ENCODE measurements at places on chromosomes 3 and 15.

DNA sequence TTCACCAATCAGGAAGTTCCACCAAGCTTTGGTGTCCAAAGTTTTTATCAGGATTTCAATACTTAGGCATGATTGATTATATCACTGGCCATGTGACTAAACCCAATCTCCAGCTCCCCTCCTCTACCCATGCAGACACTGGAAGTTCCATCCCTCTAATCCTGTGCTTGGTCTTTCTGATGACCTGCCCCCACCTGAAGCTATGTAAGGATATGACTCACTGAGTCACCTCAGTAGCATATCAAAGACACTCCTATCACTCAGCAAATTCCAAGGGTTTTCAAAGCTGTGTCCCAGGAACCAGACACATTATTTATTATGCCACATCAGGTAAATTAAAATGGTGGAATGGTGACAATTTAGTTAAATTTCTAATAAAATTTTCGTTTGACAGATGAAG lies 158.9 kb downstream of the TAFA4 start:
- no peak for DNase-seq

- DNase-seq = no peak
Measured at GRCh38 chr15:56528136-56528535, 63.2 kb upstream of the MNS1 start.

GRCh38 chr15:92124657-92125010 lies 269.0 kb upstream of the ST8SIA2 start:
- DNase-seq = no peak

GRCh38 chr3:37227870-37228549 lies 53.6 kb upstream of the LRRFIP2 start:
- no peak for DNase-seq

GRCh38 chr3:29889215-29889614 lies 608.3 kb downstream of the RBMS3 start:
- DNase-seq = no peak

GRCh38 chr3:124051636-124052035 lies 59.7 kb upstream of the ROPN1 start:
- DNase-seq = no peak

DNA sequence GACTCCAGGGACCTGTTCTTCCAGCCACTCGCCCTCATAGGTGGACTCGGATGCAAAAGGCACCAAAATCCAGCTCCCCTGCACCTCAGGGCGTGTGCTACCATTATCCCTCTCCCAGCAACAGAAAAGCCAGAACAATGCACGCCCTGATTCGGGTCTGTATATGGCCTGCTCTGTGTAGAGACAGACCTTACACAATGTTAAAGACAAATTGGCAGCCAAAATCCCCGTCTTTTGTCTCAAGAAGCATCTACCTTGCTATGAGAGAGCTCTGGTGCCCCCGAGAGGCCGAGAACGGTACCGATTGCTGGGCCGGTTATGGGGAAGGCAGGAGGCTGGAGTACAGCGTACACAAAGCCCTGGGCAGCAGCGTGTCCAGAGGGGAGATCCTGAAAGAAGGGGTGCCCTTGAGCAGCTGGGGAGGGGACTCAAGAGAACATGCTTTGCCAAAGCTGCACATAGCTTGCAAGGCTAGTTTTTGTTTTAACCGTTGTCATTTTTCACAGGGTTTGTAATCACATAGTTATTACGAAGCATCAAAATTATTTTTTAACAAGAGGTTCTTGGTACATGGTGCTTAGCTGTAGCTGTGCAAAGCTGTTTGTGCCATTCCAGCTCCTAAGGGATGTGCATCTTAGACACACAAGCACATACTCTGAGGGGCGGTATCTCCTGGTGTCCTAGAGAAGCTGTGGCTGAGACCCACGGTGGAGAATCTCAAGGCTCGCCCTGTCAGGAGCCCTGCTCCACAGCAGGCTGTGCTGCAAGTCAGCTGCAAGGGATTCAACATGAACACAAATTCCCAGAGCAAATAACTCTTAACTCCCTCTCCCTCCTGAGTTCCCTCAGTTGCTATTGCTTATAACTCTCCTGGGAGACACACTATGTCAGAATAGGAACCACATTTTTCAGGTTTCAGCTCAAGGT lies 461.5 kb upstream of the PPP2R3A start:
- no peak for DNase-seq

DNA sequence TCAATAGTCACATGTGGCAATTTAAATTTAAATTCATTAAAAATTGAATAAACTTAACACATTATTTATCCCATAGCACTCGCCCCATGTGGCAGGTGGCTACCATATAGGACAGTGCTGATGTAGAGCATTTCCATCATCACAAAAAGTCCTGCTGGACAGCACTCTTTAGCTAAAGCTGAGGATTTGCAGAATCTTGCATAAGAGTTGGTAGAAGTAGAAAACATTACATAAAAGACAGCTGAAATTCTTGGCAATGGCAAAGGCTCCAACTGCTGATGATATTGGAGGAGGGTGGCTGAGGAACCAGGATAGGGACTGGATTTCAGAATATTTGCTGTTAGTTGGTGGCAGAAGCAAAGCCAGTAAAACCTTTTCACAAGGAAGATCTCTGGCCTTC lies 230.7 kb upstream of the SATB1 start:
- DNase-seq = no peak

DNA sequence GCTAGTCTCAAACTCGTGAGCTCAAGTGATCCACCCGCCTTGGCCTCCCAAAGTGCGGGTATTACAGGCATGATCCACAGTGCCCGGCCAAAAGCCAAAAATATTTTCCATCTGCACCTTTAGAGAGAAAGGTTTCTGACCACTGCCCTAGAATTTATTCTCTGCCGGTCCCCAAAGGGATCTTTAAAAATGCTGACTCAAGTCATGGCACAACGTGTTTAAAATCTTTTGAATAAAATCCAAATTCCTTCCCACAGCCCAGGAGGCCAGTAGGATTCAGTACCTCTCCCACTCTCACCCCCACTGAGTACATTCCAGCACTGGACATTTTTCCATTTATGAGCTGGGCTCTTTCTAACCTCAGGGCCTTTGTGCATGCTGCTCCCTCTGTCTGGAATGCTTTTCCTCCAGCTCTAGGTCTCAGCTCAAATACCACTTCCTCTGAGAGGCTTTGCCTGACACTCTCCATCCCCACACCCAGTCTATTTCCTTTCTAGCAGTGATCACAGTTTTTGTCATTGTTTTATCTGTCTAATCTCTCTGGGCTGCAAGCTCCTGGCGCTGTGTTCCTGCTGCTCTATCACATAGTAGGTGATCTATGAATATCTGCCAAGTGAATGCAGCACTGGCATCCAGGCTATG lies 502.9 kb downstream of the SHQ1 start:
- no peak for DNase-seq

DNA sequence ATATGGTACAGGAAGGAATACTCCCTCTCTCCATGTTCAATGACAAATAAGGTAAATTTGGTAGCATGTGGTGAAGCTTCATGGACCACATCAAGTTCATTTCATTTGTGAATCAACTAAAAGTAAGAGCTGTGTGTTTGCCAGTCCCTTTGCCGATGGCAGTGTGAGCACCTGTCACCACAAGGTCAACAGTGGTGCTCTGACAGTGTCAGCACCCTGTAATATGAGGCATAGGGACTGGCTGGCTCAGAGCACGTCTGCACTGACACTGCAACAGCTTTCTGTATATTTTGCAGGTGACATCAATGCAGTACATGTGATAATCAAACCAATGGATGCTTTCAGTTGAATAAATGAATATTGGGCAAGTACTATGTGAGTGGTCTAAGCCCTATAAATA lies 852.4 kb downstream of the TUSC7 start:
- DNase-seq = no peak

- DNase-seq = no peak
Measured at GRCh38 chr3:23294770-23295387, 91.8 kb downstream of the UBE2E2 start.

GRCh38 chr3:20837676-20838302 lies 651.8 kb upstream of the SGO1 start:
- DNase-seq = no peak

DNA sequence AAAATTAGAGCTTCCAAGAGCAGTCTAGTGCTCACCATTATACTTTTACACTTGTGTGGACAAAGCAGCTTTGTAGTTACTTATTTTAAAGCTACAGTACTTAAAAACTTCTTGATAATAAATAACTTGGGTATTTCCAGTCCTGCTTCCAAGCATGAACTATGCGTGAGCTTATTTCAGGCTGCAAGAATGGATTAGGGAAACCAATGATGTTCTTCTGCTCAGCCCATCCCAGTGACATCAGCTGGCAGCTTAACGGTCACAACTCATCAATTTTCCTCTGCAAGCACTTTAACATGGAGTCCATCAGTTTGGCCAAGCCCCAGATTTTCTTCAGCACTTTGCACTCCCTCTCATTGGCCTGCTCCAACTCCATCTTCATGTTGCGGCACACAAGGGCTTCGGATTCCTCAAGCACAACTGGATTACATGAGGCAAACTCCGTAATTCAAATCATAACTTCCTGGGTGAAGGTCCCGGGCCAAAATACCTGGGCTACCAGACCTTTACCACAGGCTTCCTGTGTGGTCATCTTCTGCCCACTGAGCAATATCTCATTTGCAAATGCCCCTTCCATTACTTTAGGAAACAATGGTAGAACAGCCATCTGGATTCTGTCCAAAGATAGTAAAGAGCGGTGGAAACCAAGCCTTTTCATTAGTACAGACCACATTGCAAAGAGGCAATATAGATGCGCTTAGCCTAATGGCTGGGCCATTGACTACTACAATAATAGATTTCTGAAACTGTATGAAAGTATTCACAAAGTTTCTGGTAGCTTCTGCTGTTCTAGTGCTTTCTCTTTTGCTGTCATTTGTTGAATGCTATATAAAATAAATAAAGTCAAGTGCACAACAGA lies 87.5 kb upstream of the DAZL start:
- no peak for DNase-seq

DNA sequence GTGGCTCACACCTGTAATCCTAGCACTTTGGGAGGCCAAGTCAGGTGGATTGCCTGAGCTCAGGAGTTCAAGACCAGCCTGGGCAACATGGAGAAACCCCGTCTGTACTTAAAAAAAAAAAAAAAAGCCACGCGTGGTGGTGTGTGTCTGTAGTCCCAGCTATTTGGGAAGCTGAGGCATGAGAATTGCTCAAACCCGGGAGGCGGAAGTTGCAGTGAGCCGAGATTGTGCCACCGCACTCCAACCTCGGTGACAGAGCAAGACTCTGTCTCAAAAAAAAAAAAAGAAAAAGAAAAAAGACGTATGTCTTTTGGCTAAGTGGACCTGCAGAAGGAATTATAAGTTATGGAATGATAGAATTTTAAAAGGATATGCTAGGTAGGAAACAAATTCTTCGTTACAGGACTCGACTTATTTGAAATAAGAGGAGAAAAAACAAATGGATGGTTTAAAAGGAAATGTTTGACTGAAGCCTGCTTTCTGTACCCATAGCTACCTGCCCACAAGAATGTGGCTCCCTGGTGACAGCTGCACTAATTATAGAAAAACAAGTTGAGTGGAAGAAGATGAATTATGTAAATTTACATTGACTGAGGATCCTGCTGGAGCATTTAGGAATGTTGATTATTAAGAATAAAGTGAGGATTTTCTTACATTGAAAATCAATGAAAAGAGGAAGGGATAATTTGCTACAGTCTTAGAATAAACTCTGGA lies 36.0 kb upstream of the SKIL start:
- no peak for DNase-seq

GRCh38 chr3:23166276-23166675 lies 36.9 kb upstream of the UBE2E2 start:
- no peak for DNase-seq

DNA sequence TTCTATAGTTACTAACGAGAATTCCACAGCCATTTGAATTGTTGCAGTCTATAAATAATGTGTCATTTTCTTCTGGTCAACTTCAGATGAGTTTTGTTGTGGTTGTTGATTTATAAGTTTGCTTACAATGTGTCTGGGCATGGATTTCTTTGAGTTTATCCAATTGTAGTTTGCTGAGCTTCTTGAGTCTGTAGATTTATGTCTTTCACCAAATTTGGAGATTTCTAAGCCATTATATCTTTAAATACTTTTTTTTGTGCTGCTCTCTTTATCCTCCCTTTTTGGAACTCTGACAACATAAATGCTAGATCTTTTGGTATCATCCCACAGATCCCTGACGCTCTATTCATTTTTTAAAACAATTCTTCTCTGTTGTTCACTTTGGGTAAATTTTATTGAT lies 63.2 kb upstream of the NDUFB4 start:
- no peak for DNase-seq

DNA sequence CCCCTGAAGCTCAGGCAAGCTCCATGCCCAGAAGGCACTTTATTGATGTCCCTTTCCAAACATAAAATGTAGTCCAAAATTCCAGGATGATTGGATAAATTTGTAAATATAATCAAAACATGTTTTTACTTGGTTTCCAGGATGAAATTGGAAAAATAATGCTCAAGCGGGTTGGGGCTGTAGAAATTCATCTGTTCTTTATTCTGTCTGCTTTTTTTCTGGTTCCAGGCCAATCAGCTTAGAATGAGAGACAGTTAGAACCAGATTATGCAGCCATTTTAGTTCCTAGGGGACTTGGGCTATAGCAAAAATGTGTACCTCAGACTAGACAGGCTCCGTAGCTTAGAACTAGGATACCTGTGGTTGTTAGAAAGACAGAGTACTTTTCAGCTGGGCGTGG lies 450.8 kb downstream of the MCTP2 start:
- DNase-seq = no peak

GRCh38 chr3:139491966-139492365 lies 15.7 kb upstream of the RBP2 start:
- no peak for DNase-seq

DNA sequence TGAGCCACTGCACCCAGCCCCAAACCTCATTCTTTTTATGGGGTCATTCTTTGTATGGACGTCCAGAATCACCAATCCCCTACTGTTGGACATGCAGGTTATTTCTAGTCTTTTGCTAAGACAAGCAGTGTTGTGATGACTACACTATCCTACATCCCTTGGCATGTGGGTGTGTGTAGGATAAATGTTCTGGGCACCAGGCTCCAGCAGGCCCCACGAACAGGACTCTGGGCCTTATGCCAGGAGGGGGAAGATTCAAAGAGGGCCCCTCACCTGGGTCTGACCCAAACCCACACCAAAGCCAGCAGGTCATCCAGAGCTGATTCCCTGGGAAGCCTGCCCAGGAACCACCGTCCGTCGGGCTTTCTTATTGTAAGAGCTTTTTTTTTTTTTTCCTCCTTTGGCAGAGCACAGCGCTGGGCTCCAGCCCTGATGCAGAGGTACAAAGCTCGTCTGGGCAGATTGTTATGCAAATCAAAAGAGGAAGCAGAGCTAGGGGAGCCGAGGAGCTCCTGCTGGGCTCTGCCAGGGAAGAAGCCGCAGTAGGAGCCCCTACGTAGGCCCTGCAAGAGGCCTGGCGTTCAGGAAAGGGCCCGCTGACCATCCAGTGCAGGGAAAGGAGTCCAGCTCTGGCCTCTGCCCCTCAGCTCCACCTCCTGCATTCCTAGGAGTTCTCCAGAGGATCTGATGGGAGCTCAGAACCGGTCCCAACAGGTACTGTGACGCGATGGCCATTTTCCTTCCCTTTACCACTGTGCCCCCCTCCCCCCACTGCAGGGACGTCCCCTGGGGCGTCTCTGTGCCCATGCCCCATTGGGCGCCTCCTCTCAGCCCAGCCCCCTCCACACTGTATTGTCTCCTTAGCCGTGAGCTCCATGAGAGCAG lies 29.0 kb upstream of the FURIN start:
- DNase-seq = no peak

- DNase-seq = peak; percentile 84
Measured at GRCh38 chr3:9890249-9891071, at the start of gene JAGN1. Gene JAGN1 (plus strand): TSS chr3:9890610. CDS start chr3:9890723, 113 bp downstream.
